ENCODE measurements at places on chromosomes 5 and 9.

DNA sequence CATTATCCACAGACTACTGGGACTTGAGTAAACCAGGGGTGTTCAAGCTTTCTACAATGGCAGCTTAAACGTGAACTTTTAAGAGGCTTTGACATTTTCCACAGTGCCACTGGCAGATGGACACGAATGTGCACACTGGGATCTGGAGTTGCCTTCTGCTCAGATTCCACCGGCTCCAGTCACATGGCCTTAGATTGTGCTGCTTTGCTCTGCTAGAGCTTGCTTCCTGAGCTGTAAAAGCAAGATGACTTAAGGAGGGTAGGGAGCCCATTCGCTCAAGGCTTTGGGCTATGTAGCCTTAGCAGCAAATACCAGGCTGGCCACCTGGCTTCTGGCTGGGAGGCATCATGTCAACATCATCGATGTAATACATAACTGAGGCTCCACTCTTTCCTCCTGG lies 436.9 kb downstream of the MED10 start:
- no peak for DNase-seq

- no peak for DNase-seq
These were observed 66.6 kb downstream of the SERINC5 start for GRCh38 chr5:80189201-80189600.

DNA sequence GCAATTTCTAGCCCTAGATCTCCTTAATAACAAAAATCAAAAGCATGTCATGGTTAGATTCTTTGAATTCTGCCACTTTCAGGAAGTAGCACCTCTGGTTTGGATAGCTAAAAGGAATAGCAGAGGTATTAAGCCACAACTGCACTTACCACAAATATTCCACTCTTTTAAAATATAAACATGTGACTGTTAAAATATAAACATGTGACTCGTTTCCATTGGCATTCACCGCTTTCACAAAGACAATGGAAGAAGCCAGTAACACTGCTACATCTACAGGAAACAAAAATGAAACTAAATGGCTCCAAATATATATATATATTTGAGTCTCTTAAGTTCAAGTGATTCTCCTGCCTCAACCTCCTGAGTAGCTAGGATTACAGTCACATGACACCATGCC lies 222.9 kb downstream of the ARL15 start:
- DNase-seq = no peak

GRCh38 chr9:129933185-129934040 lies 98.2 kb downstream of the USP20 start:
- no peak for DNase-seq

GRCh38 chr5:95134326-95134725 lies 150.6 kb downstream of the MCTP1 start:
- no peak for DNase-seq

GRCh38 chr9:21454149-21454548 lies 13.9 kb downstream of the IFNA1 start:
- no peak for DNase-seq

DNA sequence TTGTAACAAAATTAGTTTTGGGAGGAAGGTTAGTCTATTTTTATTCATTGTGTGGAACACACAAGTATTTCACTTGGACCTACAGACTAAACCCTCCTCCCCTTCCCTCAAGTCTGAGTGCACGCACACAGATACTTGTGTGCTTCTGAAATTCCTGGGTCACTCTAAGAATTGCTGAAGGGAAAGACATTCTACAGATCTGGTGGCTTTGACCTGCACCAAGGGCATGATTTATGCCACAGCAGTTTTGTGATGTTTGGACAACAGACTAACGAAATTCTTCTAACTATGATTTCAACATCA lies 150.5 kb downstream of the ARL15 start:
- DNase-seq = no peak

- no peak for DNase-seq
These were observed 60.7 kb downstream of the MAN2A1 start for GRCh38 chr5:109750463-109750862.

DNA sequence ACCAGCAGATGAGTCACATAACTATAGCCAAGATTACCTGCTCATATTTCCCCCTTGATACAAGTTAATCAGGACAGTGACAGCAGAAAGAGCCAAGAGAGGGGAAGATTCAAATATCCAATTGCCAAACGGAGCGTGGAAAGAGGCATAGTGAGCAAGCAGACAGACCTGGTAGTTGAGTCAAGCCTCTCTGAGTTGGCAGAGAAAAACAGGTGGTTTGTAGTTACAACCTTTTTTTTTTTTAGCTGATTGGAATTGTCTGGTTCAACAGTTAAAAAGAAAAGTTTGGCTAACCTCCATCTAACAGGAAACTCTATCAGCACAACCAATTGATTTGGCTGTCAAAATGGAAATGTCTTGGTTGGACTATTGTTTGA lies 272.1 kb downstream of the TLE1 start:
- DNase-seq = no peak

GRCh38 chr5:59027145-59027907 lies 444.5 kb downstream of the RAB3C start:
- no peak for DNase-seq

DNA sequence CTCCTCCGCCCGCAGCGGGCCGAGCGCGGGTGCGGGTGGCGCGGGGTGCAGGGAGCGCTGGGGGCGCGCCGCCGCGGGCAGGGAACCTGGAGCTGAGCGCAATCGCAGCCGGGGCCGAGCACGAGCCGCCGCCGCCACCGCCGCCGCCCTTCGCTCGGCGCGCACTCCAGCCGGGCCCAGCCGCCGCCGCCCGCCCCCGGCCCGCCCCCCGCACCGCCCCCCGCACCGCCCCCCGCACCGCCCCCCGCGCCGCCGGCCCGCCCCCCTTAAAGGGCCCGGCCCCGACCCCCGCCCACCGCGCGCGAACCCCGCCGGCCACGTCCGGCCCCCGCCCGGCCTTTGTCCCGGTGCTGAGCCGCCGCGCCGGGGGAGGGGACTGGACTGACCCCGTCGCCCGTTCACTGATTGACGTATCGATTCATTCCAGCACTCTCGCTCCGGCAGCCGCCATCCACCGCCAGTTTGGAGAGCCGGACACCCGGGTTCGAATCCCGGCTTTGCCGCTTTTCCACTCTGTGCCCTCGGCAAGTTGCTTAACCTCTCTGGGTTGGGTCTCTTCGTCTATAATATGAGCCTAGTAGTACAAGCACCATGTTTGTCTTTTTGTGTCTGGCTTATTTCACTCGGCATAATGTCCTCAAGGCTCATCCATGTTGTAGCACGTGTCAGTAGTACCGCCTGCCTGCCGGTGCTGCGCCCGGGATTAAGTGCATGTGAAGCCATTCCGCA lies at the start of gene SH3PXD2B:
Gene SH3PXD2B (minus strand): TSS at position 168 of the 729 bp plus-strand sequence. CDS start 173 bp downstream, outside the sequence.
- DNase-seq = peak; percentile 37

DNA sequence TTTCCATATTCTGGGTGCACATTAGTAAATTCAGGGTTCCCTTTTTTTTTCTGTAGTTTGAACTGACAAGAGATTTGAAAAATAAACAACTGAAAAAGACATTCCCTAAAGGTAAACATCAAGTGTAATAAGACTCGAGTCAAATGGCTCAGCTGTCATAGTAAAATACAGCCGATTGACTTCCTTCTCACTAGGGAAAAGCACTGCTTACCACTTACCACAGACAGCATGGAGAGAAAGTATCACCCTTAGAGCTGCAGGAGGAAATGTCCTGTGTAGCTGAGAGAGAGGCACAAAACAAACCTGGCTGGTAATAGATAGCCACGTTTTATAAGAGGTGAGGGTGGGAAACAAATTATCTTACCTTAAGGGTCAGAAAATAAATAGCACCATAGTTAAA lies 12.1 kb upstream of the DMAC1 start:
- DNase-seq = no peak

DNA sequence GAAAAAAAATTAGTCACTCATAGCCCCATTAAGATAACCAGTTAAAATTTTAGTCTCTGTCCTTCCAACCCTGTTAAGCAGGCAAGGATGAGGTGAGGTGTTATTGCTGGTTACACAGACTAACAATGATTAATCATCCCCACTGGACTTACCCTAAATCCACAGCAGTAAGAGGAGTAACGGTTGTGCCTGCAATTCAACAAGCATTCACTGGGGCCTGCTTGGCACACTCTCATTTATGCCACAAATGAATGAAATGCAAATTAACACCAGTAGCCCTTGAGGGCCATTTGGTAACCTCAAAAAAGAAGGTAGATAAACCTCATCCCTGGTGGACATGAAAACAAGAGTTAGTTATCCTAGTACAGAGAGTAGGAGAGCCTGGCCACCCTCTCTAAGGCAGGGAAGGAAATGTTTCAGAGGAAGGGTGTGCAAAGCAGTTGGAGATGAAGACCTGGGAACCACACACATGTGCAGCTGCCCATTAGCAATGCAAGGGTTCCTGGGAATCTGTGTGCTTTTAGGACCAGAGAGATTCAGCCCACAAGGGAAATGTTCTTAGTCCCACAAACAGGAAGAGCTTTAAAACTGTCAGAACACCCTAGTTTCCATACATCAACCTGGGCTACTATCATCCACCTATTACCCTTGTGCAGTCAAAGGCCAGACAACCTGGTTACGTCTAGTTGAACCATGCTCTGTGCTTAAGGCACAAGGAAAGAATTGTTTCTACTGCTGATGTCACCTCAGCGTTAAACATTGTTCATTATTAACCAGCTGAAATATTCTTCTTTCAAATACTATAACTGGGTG lies 7.7 kb downstream of the LHFPL2 start:
- no peak for DNase-seq

DNA sequence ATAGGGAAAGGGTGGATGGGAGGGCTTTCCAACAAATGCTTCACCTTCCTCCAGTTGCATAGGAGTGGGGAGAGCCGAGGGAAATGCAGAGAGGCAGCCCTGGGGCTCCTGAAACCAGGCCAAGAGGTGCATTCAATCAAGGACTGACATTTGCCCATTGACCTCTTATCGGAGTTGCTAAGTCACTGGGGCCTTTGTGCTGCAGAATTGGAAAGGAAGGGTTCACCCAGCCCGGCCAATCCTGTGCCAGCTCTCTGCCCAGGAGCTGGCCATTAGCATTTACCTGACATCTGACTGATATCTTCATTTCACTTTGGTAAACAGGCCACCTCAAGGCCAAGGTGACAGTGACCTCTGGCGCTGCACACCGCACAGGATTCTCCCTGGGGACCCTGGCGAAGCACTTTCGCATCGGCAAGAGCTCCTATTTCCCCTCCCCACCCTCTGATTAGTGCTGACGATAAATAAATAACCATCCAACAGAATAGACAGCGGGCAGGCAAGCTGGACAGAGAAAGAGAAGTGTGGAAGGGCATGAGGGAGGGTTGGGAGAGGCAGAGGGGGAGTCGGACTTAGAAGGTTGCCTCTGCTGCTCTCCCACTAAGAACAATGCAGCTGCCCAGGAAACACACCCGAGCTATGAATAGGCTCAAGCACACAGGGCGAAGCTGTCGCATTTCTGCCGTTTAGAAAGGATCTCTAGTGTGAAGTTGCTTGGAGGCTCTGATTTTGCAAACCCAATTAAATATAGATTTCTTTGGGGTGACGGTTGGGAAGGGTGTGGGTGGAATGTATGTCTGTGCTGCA lies 57.0 kb upstream of the BOD1 start:
- DNase-seq = no peak

GRCh38 chr5:116301110-116301509 lies 216.3 kb downstream of the COMMD10 start:
- DNase-seq = no peak

DNA sequence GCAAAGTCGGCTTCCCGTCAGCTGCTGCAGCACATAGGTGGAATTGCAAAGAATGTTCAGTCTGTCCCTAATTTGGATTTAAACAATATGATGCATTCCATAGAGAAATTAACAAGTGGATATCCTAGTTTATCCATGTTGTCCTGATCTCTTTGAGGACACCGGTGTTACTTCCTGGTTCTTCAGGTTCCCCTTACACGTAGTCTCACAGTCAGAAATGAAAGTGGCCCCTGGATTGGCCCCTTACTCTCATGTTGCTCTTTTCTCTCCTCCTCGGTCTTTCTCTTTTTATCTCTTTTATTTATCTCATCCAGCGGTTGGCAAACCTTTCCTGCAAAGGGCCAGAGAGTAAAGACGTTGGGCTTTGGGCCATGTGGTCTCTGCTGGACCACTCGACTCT lies 265.1 kb downstream of the GAS1 start:
- no peak for DNase-seq

DNA sequence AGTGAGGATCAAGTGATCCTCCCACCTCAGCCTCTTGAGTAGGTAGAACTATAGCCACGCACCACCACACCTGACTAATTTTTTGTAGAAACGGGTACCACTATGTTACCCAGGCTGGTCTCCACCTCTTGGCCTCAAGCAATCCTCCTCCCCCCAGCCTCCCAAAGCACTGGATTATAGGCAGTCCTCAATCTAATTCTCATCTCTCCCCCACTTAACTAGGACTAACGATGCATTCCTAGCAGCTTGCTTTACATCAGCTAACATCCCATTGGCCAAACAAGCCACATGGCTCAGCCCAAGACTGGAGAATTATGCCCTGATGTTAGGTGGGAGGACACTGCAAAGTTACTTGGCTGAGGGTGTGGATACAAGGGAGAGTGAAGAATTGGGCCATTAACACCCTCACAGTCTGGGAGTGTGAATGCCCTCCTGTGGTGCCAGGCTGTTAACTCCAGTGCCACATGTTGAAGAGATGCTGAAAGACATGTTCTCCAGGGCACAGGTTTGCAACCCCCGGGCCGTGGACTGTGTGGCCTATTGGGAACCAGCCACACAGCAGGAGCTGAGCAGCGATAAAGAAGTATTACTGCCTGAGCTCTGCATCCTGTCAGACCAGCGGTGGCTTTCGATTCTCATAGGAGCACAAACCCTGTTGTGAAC lies 5.3 kb upstream of the ZNF367 start:
- DNase-seq = no peak

DNA sequence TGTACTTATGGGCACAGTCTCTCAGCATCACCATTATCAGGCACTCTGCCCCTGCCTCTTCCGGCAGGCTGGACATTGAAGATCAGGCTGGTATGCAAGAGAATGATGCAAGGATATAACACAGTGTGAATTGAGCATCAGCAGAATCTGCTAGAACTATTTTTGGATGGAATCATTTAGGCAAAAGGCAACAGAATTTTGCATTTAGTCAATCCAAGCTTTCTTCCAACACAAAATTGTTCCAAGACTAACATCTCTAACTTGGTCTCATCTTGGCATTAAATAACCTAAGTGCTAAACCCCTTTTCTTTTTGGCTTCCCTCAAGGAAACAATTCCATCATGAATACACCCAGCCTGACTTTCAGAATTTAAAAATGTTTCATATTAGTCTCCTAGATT lies 339.9 kb downstream of the PRELID2 start:
- DNase-seq = no peak

- no peak for DNase-seq
These were observed 1071.9 kb upstream of the ARRDC3 start for GRCh38 chr5:92455011-92455410.

DNA sequence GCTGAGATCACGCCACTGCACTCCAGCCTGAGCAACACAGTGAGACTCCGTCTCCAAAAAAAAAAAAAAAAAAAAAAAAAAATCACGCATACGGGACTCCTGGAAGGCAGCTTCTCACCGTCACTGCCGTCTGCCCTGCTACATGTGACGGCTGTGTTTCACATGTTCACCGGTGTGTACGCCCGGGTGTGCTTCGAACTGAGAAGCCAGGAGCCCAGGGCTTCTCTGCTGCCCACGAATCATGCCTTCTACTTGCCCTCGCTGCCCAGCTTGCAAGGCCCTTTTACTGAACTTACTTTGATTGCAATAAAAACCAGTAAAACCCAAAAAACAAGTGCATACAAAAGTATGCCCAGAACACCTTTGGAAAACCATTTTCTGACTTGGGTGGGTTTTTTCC lies 5.8 kb upstream of the NKD2 start:
- DNase-seq = no peak

GRCh38 chr9:122695696-122696095 lies 20.8 kb downstream of the OR1L3 start:
- DNase-seq = no peak

GRCh38 chr9:111516061-111516465 lies 8.9 kb upstream of the ZNF483 start:
- DNase-seq = no peak

GRCh38 chr5:38878391-38879077 lies 32.7 kb downstream of the OSMR start:
- no peak for DNase-seq

Data from CD4-positive, alpha-beta memory T cell (primary cell).